ENCODE measurements at places on chromosomes 3 and 15. TPM values are rescaled to one million over a fixed set of nuclear protein-coding genes. Genes with fewer than 3 reads are reported as not detected.
A peak's percentile ranks its signal among the peaks of the same experiment; 100 is the strongest.

DNA sequence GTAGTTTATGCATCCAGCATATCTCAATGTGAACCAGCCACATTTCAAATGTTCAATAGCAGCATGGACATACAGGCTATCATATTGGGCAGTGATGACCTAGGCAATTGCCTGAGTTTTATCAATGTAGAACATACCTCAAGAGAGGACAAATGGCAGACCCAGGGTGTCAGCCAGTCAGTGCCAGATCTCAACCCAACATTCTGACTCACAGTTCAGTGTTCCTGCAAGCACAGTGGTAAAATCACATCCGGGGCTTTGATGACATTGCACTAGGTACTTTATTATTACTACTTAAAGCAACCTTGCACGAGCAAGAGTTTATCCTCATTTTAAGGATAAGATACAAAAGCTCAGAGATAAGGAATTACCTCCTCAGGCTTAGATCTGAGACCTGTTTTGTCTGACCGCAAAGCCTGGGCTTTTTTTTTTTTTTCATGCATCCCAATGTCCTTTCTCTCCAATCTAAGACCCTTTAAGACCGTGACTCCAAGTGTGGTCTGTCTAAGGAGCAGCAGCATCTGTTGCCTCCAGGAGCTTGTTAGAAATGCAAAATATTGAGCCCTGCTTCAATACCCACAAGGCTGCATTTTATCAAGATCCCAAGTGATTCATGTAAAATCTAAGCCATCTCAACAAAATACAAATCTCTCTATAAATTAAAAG, 60.1 kb downstream of the SLC12A1 start:
- DNase-seq, result no peak

GRCh38 chr15:74168711-74169126, 4.8 kb upstream of the ISLR start:
- peak; percentile 66 for DNase-seq

DNA sequence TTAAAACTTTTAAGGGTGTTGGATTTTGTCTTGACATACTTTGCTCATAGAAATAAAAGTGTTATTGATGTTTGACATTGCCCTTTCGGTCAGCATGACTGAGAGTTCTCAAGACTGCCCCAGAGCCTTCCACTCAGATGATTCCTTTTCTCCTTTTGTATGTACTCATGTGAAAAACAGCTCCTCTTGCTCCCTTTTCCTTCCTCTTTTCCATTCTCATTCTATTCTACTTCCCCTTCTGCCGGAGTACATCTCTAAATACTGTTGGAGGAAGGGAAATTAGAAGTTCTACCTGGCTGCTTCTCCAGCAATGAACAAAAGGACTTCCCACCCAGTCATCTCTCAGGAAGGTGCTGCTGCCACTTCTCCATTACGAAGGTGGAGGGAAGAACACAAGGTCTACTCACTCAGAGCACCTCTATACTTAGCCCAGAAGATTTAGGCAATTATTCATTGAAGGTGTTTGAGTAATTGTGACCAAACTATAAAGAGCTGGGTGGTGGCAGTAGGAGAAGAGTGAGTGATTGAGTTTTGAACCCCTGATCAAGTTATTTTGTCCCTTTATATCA, 163.8 kb upstream of the MBNL1 start:
- no peak for DNase-seq

DNA sequence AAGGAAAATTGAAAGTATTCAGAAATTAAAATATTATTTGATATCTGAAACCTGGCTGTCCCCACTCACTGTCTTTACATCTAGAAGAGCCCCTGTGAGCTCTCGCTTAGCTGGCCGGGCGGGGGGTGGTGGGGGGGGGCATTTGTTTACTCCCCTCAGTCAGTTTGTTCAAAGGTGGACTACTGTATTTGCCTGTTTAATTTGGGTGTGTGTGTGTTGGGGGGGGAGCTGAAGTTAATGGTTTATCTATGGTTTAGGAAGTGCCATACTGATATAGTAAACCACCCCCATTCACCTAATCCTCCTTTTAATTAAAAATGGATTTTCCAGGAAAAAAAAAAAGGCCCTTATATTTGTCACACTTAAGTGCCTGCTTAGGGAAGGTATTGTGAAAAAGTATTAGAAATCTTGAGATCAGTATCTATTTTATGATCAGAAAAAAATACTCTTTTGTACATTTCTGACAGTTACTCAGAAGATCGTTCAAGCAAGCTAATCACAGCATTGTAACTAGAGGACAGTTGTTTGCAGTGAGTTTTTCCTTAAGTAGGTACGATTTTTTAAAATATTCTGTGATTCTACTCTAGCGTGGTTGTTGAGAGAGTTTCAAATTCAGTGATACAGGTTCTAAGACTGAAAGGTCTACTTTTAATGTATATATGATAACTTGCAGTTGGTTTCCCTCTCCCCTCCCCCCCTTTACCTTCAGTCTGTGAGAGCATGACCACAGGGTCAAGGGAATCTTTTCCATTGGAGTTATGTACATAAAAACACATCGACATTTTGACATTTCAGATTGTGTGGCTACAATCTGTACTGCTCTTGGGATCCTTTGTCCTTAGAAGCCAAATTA, 8.5 kb downstream of the NR2F2 start:
- DNase-seq, result no peak

The DGKG gene
- 1.9 TPM for total RNA-seq

All from uterus (tissue), 4 donors.